Left kidney (tissue), 8 donors: ENCODE measurements at places on chromosomes 1 and 21. TPM values are rescaled to one million over a fixed set of nuclear protein-coding genes. Genes with fewer than 3 reads are reported as not detected.

- no peak for DNase-seq
Measured at GRCh38 chr1:219446288-219446687, 166.6 kb downstream of the ZC3H11B start.

GRCh38 chr1:159430985-159431384 lies 1.0 kb upstream of the OR10J4 start:
- no peak for DNase-seq

DNA sequence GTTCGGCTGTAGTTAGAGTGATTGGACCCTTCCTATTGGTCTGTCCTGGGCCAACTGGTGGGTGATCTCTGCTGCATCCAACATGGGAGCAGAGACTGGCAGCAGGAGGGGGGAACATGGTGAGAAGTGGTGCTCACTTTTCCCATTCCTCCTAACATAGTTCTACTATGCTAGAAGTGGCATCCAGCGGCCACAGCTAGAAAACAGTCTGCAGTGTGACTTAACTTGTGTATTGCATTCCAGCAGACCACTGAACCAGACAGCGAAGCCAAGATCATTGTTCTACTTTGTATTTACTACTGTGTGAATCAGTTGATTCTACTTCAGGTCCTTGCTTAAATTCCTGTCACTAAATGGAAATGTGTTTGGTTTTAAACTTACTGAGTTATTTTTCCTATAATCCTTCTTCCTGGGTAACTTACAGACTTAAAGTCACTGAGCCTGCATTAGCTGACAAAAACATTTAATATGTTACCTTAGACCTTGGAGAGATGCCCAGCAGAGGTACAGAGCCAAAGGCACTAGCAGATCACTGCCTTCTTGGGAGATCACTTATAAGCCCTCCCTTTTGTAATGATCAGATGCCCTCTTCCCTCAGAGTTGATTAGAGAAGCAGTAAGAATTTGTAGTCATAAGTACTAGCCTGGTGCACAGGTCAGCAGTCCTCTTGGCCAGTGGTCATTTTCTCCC lies 8.2 kb downstream of the FABP3 start:
- peak; percentile 66 for DNase-seq

GRCh38 chr1:150233359-150234308 lies 2.3 kb downstream of the ANP32E start:
- peak; percentile 61 for DNase-seq

DNA sequence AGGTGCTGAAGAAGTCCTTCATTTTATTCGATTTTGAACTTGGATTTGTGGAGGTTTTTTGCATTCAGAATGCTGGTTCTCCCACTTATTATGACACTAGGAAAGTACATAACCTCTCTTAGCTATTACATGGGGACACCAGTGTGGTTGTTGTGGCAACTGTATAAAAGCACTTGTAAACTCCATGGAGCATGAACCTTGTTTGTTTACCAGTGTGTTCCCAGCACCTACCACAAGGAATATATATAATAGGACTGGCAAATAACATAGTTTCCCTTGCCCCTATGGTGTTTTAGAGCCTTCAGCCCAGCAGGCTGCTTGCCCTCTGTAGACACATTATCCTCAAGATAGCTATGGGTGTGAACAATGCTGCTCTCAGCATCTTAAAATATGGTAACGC lies 43.1 kb downstream of the RASSF5 start:
- DNase-seq: no peak

DNA sequence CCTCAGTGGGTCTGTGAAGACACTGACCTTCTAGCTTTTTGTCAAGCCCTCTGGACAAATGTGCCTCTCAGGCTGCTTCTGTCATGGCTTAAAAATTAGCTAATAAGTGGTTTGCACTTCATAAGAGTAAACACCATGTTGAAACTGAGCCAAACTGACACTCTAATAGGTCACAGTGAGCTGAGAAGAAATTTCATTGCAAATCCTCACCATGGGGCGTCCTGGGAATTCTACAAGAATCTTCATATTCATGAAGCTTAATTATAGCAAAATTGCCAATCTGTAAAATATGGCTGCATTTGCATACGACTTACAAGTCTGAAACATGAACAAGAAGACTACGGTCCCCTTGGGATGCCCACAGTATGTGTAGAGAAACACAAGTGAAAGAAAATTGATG lies 188.6 kb downstream of the DSCAM start:
- no peak for DNase-seq

DNA sequence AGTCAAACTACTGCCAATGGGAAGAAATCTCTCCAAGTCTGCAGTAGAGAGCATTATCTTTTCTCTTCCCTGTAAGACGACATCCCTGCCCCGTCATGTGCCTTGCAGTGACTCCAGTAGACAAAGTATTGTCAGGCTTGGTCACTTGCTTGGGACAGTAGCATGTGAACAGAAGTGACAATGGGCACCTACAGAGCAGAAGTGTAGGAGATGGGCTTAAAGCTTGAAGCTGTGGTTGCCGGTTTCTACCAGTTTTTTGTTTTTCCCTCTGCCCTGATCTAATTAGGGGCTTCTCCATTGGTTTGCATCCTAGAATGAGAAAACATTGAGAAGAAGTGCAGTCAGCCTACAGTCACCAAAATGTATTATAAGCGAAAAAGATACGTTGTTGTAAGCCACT lies 12.7 kb downstream of the F3 start:
- no peak for DNase-seq

- peak; percentile 22 for DNase-seq
Measured at GRCh38 chr1:244968471-244968871, 104.1 kb upstream of the HNRNPU start.

DNA sequence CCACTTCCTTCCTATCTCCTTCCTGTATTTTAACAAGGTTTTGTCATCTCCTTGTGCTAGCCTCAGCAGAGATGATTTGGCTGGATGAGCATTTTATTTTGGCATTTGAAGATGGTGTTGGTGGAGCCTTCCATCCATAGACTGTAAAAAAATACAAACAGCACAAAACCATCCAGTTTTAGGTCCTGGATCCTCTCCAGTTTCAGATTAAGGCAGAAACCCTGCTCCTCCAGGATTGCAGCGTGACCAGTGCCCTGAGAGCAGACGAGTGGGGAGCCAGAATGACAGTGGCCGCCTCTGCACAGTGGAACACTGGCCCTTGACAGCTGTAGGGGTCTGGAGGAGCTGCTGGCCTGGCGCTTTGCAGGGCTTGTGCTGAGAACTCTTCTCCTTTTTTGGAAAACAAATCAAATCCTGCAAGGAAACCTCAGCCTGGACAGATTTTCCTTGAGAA lies 72.2 kb upstream of the GADD45A start:
- no peak for DNase-seq

DNA sequence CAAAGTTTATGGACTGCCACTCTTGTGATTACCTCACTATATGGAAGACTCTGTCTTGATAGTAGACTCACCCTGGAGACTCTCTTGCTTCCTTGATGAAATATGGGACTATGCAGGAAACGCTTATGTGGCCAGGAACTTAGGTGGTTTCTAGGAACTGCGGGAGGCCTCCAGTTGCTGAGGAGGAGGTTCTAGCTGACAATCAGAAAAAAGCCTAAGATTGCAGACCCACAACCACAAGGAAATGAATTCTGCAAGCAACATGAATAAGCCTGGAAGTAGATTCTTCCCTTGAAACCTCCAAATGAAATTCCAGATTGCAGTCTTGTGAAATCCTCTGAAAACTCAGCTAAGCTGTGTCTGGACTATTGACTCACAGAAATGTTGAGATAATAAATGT lies 88.9 kb upstream of the COL11A1 start:
- no peak for DNase-seq

GRCh38 chr1:94382201-94382600 lies 36.0 kb upstream of the ABCD3 start:
- DNase-seq: no peak

DNA sequence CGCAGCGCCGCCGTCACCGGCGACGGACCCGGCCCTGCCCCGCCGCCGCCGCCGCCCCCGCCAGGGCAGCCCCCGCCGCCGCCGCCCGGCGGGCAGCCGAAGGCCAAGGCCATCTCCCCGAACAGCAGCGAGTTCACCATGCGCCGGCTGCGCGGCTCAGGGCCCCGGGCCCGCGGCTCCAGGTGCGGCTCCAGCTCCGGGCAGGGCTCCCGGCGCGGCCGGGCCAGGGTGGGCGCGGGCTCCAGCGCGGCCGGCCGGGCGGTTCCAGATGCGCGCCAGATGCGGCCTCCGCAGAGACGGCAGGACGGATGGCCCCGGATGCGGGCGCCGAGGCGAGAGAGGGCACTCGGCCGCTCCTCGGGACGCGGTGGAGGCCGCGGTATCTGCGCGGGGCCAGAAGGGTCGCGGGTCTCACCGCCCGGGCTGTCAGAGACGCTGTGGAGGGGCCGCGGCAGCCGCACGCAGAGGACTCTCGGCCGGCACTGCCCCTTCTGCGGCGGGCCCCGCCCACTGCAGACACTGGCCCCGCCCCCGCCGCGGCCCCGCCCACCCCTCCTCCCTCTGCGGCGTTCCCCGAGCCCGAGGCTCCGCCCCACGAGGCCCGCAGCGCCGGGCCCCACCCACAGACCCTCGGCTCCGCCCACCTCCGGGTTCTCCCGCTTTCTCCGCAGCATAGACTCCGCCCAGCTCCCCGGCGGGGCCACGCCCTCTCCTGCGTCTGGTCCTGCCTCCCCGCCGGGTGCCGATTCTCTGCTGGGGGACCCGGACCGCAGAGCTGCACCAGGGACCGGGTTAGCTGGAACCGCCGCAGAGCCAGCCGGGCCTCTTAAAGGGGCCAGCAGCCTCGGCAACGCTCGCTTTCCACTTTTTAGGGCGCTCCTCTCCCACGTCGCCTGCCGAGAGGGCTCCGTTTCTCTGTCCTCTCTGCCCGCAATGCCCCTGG lies at the start of gene IFFO2:
Gene IFFO2, minus strand, starts transcription at position 484 of the 943 bp plus-strand sequence. Its CDS starts 344 bp downstream, at position 140.
- DNase-seq: peak; percentile 94

- DNase-seq: peak; percentile 39
Measured at GRCh38 chr1:219066631-219067349, 106.9 kb upstream of the LYPLAL1 start.

GRCh38 chr1:37473431-37474045 lies 842 bp upstream of the ZC3H12A start:
- no peak for DNase-seq

GRCh38 chr1:246304484-246305259 lies 202.4 kb downstream of the SMYD3 start:
- no peak for DNase-seq

Gene ACBD6
- polyA plus RNA-seq: 84.9 TPM

Gene SPRR1B
- polyA plus RNA-seq: not detected

Gene BTBD19
- 20.9 TPM for polyA plus RNA-seq
